HCT116 (cell line): ENCODE measurements at places on chromosomes 1 and 21. TPM values are rescaled to one million over a fixed set of nuclear protein-coding genes. Genes with fewer than 3 reads are reported as not detected.
A peak's percentile ranks its signal among the peaks of the same experiment; 100 is the strongest.

GRCh38 chr1:65235867-65236805 is 73.2 kb upstream of the DNAJC6 start:
- no peaks in the 10 kb centered on the region for H3K36me3 ChIP-seq
- H3K4me3 ChIP-seq = no peak overlapping the region
- H3K27ac ChIP-seq = no peak overlapping the region
- no peaks in the 10 kb centered on the region for H3K4me1 ChIP-seq
- H3K27me3 ChIP-seq = no peaks in the 10 kb centered on the region
- DNase-seq = peak; percentile 41

- H3K36me3 ChIP-seq = no peaks in the 10 kb centered on the region
- H3K27me3 ChIP-seq = no peaks in the 10 kb centered on the region
- no peak overlapping the region for H3K4me3 ChIP-seq
- H3K4me1 ChIP-seq = no peaks in the 10 kb centered on the region
- no peak for DNase-seq
Observed at GRCh38 chr1:64572222-64572900, 102.4 kb downstream of the CACHD1 start.

- H3K4me1 ChIP-seq = no peaks in the 10 kb centered on the region
- DNase-seq = no peak
- H3K27me3 ChIP-seq = no peaks in the 10 kb centered on the region
- no peak overlapping the region for H3K27ac ChIP-seq
- H3K4me3 ChIP-seq = no peak overlapping the region
Observed at GRCh38 chr1:197638316-197638715, 137.0 kb downstream of the DENND1B start.

The OR6K2 gene
- total RNA-seq = not detected

- H3K4me3 ChIP-seq = no peak overlapping the region
- no peak overlapping the region; the same call in 1 of the 2 replicates for H3K27ac ChIP-seq
Observed at GRCh38 chr1:228087771-228088251, 5.3 kb downstream of the ARF1 start.

- H3K4me3 ChIP-seq = no peak overlapping the region
- no peak for DNase-seq
- peaks cover 25% of the 10 kb centered on the region; the same call in 1 of the 2 replicates for H3K4me1 ChIP-seq
- H3K27ac ChIP-seq = no peak overlapping the region
- peaks cover 9% of the 10 kb centered on the region; the same call in 1 of the 2 replicates for H3K27me3 ChIP-seq
Observed at GRCh38 chr1:231628207-231628876, 1.8 kb downstream of the DISC1 start.

GRCh38 chr1:204882479-204882878 is 11.8 kb downstream of the NFASC start:
- no peaks in the 10 kb centered on the region for H3K4me1 ChIP-seq
- no peak for DNase-seq
- H3K36me3 ChIP-seq = no peaks in the 10 kb centered on the region
- no peak overlapping the region for H3K27ac ChIP-seq
- no peak overlapping the region for H3K4me3 ChIP-seq
- peaks cover 5% of the 10 kb centered on the region; the same call in 1 of the 2 replicates for H3K27me3 ChIP-seq

DNA sequence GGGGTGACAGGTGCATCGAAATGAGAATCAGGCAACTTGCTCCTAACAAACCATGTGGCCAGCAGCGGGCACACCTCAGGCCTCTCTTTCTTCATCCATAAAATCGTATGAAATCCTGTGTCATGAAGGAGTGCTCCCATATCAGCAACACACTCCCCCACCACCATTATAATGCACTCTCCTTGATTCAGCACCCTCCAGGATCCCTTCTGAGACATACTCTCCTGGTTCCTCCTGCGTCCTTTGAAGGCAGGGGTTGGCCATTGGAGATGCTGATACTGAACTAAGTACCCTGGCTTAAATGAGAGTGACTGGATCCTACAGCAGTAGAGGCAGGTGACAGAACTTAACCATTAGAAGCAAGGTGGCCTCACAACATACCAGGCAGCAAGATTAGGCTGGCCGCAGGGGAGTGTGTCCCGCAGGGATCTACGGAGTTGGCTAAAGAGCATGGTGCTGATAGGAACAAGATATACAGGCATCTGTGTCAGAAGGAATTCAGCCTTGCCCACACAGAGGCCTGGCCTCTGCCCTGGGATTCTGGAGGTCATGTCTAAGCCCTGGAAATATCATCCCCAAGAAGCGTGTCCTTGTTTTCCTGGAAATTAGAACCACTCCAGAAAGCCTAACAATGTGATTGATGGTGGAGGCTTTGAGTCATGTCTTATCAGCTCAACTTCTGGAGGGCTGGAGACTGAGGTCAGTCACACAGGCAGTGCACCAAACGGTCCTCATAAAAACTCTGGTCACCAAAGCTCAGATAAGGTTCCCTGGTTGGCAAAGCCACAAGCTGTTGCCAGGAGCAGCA is 16.8 kb downstream of the S100A7A start:
- DNase-seq = no peak
- no peak overlapping the region for H3K27ac ChIP-seq
- peaks cover 91% of the 10 kb centered on the region for H3K27me3 ChIP-seq
- H3K4me3 ChIP-seq = no peak overlapping the region
- no peaks in the 10 kb centered on the region for H3K4me1 ChIP-seq

The LDLRAD1 gene
- 0.30 TPM for total RNA-seq

DNA sequence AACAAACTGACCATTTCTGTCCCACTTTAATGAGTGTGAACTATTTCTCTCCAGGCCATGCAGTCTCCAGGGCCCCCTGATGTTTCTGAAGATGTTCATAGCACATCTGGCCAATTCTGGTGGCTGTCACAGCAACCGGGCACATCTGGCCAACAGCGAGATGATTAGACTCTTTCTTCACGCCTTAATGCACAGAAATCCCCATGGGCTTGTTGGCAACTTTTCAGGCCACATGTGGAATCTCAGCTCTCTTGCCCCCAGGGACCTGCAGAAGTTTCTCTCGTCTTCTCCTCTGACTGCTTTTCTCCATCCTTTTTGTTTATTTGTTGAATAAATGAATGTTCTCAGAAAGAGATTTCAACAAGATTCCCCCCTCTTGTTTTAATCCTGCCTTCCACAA is 71.2 kb upstream of the HMGB4 start:
- no peak overlapping the region for H3K4me3 ChIP-seq
- 0 out of 2 replicates have a peak, but pooled peaks cover 3% of the 10 kb centered on the region for H3K27me3 ChIP-seq
- no peaks in the 10 kb centered on the region for H3K36me3 ChIP-seq
- no peak overlapping the region for H3K27ac ChIP-seq
- no peak for DNase-seq

The ICOSLG gene
- total RNA-seq = 4.7 TPM

DNA sequence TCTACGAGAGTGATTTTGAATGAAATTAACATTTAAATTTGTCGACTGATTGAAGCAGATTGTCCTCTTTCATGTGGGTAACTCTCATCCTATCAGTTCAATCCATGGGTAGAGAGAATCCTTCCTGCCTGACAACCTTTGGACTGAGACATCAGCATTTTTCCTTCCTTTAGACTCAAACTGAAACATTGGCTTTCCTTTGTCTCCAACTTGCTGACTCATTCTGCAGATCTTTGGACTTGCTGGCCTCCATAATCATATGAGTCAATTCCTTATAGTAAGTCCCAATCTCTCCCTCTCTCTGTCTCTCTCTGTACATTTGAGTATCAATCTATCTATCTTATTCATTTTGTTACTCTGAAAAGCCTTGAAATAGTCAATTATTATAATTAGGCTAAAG is 416.7 kb downstream of the LRRIQ3 start:
- H3K4me1 ChIP-seq = no peaks in the 10 kb centered on the region
- H3K27me3 ChIP-seq = no peaks in the 10 kb centered on the region
- H3K4me3 ChIP-seq = no peak overlapping the region
- no peak for DNase-seq
- H3K36me3 ChIP-seq = no peaks in the 10 kb centered on the region
- no peak overlapping the region for H3K27ac ChIP-seq

- H3K4me1 ChIP-seq = no peaks in the 10 kb centered on the region
- H3K4me3 ChIP-seq = no peak overlapping the region
- peaks cover 61% of the 10 kb centered on the region for H3K27me3 ChIP-seq
Observed at GRCh38 chr1:38444311-38444710, 397.7 kb upstream of the POU3F1 start.

DNA sequence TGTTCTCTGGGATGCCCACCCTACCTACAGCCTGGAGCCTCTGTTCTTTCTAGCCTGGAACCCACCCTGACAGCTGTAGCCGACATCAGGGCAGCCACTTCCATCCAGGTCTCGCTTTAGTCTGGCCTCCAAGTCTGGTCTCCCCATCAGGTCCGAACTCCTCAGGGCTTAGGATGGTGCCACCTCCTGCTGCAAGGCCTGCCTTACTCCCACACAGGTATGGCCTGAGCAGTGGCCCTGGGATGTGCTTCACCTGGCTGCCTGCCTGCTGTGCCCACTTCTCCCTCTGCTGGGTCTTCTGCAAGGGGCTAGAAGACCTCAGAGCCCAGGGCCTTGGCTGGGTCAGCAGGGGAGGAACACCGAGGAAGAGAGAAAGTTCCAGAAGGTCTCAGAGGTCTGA is 35.7 kb upstream of the MAGOH start:
- no peak for DNase-seq
- no peak overlapping the region for H3K27ac ChIP-seq
- H3K4me1 ChIP-seq = peaks cover 9% of the 10 kb centered on the region; the same call in 1 of the 2 replicates
- no peak overlapping the region for H3K4me3 ChIP-seq

- peaks cover 39% of the 10 kb centered on the region for H3K4me1 ChIP-seq
- peak within 1 kb of the TSS; percentile 67 for H3K27ac ChIP-seq
- peak; percentile 65 for DNase-seq
- peaks cover 17% of the 10 kb centered on the region; the same call in 1 of the 2 replicates for H3K27me3 ChIP-seq
Observed at GRCh38 chr1:110150330-110151174, at the start of gene SLC6A17. Gene SLC6A17 (plus strand): TSS chr1:110150494. CDS start chr1:110166930, 16,436 bp downstream.

- H3K4me3 ChIP-seq = no peak overlapping the region
- peaks cover 38% of the 10 kb centered on the region for H3K36me3 ChIP-seq
- no peak overlapping the region for H3K27ac ChIP-seq
Observed at GRCh38 chr1:43618521-43619313, 31.2 kb upstream of the KDM4A start.

DNA sequence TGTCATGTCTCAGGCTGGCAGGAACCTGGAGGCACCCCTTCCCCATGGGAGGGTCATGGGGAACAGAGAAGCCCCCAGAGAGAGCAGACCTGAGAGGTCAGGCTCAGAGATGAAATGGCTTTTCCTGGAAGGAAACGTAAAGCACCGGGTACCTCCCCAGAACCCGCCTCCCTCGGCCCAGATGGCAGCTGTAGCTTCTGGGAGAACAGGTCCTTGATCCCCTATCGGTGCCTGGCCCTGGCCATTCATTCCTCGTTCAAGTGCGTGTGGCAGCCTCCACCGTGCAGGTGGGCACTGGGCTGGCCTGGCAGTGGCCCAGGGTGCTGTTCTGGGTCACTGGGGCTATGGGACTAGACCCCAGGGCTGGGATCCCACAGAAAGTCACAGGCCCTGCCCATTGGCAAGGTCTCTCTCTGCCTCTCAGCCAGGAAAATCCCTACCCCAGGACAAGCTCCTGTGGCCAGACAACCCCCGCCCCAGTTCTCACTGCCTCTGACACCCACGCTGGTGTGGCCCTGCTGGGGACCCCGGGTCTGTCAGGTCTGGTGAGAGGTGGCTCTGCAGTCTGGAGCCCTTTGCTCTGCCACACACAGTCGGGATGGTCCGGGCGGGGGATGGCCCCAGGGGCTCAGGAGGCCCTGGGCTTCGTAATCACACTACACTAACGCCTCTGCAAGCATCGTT is 183.2 kb upstream of the VAMP3 start:
- H3K36me3 ChIP-seq = no peaks in the 10 kb centered on the region
- H3K27me3 ChIP-seq = no peaks in the 10 kb centered on the region
- H3K4me3 ChIP-seq = no peak overlapping the region

DNA sequence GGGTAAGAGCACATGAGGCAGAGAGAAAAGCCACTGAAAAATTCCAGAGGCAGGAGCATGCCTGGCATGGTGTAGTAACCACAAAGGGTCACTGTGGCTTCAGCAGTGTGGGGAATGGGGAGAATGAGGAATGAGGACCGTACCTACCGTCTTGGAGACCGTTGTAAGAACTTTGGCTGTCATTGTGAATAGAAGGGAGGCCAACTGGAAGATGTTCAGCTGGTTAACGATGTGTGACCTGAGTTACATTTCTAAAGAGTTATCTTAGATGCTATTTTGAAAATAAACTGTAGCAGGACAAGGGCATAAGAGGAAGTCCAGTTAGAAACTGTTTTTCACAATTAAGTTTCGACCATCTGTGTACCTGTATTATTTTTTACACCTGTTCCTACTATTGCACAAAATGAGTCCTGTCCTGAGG is 365.5 kb upstream of the SGIP1 start:
- H3K27me3 ChIP-seq = no peaks in the 10 kb centered on the region
- peaks cover 16% of the 10 kb centered on the region; the same call in 1 of the 2 replicates for H3K4me1 ChIP-seq
- no peak overlapping the region for H3K27ac ChIP-seq
- no peak for DNase-seq

- H3K36me3 ChIP-seq = no peaks in the 10 kb centered on the region
- no peaks in the 10 kb centered on the region for H3K4me1 ChIP-seq
- H3K27ac ChIP-seq = no peak overlapping the region
- H3K4me3 ChIP-seq = no peak overlapping the region
Observed at GRCh38 chr1:100414693-100415497, 62.6 kb downstream of the CDC14A start.

The SELP gene
- not detected for total RNA-seq

GRCh38 chr1:31690921-31691320 is 12.9 kb downstream of the COL16A1 start:
- H3K4me3 ChIP-seq = no peak overlapping the region
- H3K4me1 ChIP-seq = peaks cover 12% of the 10 kb centered on the region
- no peak overlapping the region for H3K27ac ChIP-seq
- no peaks in the 10 kb centered on the region for H3K36me3 ChIP-seq

GRCh38 chr1:230735447-230735846 is 11.7 kb upstream of the CAPN9 start:
- peaks cover 5% of the 10 kb centered on the region for H3K4me1 ChIP-seq
- peak; percentile 29 for DNase-seq
- 0 out of 2 replicates have a peak, but pooled peaks cover 4% of the 10 kb centered on the region for H3K27me3 ChIP-seq
- H3K36me3 ChIP-seq = no peaks in the 10 kb centered on the region

- peaks cover 13% of the 10 kb centered on the region; the same call in 1 of the 2 replicates for H3K27me3 ChIP-seq
- H3K4me1 ChIP-seq = no peaks in the 10 kb centered on the region
- no peak within 1 kb of the TSS for H3K4me3 ChIP-seq
- H3K36me3 ChIP-seq = no peaks in the 10 kb centered on the region
Observed at GRCh38 chr1:177170756-177171535, at the start of gene BRINP2. Gene BRINP2 (plus strand): TSS chr1:177170958. CDS start chr1:177229877, 58,919 bp downstream.
